ENCODE measurements at places on chromosomes 6 and 20. TPM values are rescaled to one million over a fixed set of nuclear protein-coding genes. Genes with fewer than 3 reads are reported as not detected.

DNA sequence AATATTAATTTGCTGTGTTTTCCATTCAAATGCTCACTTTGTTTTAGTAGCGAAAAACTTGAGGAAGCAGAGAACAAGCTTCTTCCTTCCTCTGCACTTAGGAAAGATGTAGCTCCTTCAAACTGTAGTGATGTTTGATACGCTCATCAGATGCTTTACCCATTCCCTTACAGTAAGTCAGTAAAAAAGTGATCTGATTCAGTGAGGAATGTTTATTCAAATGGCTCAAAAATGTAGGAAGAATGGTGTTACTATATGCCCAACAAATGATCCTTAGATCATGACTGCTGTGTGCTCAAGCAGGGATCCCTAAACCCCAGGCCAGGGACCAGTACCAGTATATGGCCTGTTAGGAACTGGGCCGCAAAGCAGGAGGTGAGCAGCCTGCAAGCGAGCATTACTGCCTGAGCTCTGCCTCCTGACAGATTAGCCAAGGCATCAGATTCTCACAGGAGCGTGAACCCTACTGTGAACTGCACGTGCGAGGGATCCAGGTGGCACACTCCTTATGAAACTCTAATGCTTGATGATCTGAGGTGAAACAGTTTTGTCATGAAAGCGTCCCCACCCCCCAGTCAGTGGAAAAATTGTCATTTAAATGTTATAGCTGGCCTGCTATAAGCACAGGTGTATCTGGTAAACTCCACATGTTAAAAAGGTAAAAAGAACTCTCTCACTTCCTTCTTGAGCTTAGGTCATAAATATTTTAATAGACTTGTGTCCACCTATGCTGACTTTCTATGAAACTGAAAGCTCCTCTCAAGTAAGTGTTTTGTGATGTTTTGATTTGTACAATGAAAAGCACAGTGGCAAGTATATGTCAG is 187.2 kb downstream of the FOXC1 start:
- DNase-seq = no peak

DNA sequence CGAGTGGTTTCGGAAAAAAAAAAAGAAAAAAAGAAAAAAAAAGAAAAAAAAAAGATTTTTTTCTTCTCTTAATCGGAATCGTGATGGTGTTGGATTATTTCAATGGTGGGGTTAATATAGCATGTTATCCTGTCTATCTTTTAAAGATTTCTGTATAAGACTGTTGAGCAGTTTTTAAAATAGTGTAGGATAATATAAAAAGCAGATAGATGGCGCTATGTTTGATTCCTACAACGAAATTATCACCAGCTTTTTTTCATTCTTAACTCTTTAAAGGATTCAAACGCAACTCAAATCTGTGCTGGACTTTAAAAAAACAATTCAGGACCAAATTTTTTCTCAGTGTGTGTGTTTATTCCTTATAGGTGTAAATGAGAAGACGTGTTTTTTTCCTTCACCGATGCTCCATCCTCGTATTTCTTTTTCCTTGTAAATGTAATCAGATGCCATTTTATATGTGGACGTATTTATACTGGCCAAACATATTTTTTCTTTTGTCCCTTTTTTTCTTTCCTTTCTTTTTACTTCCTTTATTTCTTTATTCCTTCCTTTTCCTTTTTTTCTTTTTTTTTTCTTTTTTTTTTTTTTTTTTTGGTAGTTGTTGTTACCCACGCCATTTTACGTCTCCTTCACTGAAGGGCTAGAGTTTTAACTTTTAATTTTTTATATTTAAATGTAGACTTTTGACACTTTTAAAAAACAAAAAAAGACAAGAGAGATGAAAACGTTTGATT is 3.6 kb downstream of the SOX4 start:
- DNase-seq = no peak

DNA sequence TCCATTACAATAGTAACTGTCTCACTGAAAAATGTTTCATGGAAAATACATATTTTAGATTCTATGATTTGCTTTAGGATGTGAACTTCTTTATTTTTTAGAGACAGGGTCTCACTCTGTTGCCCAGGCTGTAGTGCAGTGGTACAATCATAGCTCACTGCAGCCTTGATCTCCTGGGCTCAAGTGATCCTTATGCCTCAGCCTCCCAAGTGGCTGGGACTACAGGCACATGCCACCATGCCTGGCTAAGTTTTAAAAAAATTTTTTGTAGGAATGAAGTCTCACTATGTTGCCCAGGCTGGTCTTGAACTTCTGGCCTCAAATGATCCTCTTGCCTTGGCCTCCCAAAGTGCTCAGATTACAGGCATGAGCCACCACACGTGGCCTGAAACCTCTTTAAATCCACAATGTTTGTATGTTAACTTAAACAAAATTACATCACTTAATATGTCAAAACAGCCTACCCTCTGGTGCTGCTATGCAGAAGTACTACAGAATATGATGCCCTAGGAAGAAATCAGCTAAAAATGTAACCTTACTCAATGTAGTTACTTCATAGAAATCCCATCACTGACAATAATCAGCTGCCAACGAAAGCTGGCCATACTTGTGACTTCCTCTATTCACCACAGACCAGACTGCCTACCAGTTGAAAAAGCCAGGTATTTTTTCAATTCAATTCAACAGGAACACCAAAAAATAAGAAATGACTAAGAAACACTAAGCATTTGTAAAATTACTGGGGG is 17.6 kb downstream of the EEF1A1 start:
- no peak for DNase-seq

DNA sequence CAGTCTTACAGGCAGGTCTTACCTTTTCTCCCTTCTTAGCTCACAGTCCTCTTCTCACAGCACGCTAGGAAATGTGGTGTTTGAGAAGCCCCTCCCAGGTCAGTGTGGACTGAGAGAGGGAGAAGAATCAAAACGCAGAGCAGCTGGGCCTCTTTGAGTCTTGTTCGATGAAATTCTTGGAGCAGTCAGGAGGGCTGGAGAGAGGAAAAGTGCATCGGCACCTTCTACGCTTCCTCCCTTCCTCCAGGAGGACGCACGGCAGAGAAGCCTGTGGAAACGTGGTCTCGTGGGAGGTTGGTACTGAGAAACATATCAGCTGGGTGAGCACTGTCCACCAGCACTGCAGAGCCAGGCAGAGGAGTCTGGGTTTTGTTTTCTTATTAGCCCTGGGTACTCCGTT is 52.7 kb downstream of the TXLNB start:
- no peak for DNase-seq

Gene CDSN
- not detected for total RNA-seq

DNA sequence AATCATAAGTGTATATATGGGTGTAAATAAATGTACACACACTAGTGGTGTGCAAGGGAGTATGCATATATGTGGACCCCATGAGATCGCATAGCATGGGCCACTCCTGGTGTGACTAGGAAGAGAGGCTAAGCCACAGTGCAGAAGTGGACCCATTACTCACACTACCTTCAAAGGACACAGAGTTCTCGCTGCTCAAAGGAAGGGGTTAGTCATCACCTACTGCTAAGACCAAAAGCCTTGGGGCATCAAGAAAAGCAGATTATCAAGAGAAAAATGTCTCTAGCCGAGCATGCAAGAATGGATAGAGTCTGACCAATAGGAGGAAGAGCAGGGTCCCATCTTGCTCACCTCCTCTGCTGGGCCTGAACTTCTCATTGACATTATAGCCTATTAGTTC is 195.5 kb downstream of the MAFB start:
- no peak for DNase-seq

DNA sequence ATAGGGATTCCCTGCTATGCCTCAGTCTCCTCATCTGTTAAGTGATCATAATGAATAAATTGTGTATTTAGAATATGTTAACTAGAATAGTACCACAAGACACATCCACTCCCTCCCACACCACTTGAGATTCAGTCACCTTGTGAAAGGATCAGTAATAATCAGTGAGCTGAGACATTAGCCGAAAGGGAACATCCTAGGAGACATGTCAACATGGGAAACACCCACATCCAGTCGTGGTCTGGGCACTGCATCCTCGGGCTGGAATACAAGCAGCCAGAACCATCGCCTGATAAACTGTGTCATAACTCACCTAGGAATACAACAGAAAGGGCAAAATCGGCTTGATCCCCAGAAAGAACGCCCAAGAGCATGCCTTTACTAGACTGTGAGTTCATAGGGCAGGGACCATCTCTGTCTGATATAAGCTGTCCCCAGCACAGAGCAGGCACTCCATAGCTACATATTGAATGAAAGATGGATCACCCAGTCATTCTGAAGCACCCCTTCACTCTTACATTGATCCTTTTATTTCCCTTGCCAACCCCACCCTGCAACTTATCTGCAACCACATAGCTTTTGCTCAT is 23.9 kb downstream of the RIPOR2 start:
- DNase-seq = no peak

Gene MMP24OS
- total RNA-seq = 45.1 TPM

GRCh38 chr6:35055891-35056290 is 85.2 kb downstream of the TCP11 start:
- DNase-seq = no peak

DNA sequence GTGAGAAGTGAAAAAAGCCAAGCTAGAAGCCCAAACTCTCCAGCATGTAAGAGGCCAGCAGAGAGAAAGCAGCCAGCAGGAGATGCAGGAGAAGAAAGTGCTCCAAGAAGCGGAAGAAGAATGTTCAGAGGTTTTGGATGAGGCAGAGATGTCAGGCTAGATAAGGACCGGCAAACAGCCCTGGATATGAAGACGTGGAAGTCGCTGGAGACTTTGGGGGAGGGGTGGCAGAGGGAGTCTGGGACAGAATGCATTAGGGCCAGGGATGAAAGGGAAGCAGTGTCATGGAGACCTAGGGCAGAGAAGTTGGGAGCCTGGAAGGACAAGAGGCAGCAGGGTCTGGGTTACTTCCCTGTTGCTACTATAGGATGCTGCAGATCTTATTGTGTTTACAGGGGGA is 5.3 kb upstream of the SCUBE3 start:
- DNase-seq = no peak

Gene MPIG6B
- total RNA-seq = 0.35 TPM

DNA sequence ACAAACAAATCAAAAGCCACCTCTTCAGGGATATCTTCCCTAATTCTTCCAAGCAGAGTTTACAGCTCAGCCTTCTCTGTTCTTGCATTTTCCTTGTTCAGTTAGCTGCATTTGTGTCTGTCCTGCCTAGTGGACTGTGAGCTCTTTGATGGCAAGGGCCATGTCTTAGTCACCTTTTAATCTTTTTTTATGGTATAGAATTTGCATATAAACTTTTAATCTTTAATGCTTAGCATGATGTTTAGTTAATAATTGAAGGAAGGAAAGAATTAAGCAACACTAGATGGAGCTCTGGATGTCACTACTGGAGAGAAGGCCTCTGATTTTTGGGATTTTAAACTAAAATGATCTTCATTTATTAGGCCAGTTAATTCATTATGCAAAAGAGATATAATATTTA is 12.1 kb downstream of the PPP2R5D start:
- no peak for DNase-seq

Gene LHFPL5
- not detected for total RNA-seq

DNA sequence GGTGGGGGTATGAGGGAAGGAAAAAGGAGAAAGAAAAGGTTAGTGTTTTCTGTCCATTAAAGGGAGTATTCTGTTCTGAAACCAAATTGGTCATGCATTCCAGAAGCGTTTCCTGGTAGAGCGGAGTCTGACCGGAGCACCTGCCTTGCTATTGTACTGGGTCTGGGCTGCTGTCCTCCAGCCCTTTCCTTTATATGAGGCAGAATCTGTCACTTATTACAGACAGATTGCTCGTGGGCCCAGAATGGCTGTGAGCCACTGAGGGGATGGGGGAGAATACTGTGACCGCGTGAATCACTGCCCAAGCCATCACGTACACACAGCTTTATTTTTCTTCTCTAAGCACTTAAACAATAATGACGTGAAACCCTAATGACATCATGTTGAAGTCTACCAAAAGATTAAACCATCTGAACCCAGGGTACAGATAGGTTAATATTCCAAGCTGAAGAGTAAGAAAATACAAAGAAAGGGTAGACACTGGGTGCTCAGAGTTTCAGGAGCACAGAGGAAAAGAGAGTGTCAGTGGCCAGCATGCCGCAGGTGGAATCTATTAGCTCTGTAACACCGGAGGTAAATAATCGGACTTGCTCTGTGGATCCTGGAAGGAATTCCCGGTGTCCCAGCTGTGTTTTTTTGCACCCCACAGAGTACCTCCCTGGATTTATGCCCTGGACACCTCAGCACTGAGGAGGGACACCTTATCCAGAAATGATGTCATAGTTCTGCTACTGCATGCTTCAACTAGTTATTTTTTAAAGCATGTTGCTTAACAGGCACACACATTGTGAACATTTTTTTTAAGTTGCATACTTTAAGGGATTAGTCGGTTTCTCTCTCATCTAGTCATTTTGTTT is 573.3 kb downstream of the PKHD1 start:
- no peak for DNase-seq

DNA sequence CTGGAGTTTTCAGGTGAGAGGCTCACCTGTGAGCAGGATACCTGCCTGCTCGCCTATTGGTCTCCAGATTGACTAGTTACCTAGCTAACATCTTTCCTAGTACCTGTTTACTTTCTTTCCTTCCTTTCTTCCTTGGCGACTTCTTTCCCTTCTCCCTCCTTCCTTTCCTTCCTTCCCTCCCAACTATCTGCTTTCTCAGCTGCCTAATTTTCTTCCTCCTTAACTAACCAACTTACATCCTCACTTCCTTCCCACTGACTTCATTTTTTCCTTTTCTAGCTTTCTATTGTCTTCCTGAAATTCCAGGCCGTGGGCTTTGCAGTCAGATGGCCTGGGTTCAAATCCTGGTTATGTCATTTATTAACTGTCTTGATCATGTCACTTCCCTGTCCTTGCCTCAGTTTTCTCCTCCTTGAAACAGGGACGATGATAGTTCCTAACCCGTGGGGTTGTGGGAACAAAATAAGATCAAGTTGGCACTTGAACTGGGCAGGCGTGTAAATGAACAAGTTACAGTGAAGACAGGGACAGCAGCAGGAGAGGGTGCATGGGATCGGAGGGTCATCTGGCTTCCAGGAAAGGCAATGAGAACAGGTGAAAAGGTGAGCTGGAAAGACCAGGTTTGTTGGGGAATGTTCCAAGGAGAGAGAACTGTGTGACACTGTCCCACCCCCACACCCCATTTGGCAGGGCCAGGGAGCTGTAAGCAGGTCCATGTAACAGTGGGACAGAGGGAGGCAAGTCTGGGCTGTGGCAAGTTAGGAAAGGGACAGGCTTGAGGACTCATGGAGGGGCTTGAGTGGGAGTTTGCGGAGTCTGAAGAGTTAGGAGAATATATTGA is 540 bp downstream of the SGK2 start:
- no peak for DNase-seq

DNA sequence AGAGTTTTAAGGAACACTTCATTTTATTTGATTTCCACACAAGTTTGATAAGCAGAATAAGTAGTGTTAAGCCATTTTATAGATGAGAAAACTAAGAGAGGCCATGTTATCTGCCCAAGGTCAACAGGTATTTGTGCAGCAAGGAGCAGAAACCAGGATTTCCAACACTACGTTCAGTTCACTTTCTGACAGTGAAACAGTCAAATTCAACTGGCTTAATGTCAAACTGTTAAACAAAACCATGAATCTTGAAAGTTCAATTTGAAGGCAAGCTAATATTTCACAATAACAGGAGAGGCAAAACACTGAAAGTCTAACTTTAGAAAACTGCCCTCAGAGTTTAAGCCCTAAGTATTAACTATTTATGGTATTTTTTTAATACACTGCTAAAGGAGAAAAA is 32.6 kb downstream of the DTNBP1 start:
- no peak for DNase-seq

Gene RIMS4
- 2.4 TPM for total RNA-seq

GRCh38 chr6:132227904-132228303 is 173.4 kb downstream of the MOXD1 start:
- no peak for DNase-seq

Gene REPS1
- 38.2 TPM for total RNA-seq

- DNase-seq = no peak
These were observed 82.0 kb upstream of the ID4 start for GRCh38 chr6:19755181-19755580.

GRCh38 chr6:44275271-44275748 is 5.1 kb downstream of the TMEM151B start:
- no peak for DNase-seq

Gene PPIL6
- total RNA-seq = 6.8 TPM

All from right cardiac atrium (tissue), 5 donors.